ENCODE measurements at places on chromosomes 16 and 17. TPM values are rescaled to one million over a fixed set of nuclear protein-coding genes. Genes with fewer than 3 reads are reported as not detected.
A peak's percentile ranks its signal among the peaks of the same experiment; 100 is the strongest.

DNA sequence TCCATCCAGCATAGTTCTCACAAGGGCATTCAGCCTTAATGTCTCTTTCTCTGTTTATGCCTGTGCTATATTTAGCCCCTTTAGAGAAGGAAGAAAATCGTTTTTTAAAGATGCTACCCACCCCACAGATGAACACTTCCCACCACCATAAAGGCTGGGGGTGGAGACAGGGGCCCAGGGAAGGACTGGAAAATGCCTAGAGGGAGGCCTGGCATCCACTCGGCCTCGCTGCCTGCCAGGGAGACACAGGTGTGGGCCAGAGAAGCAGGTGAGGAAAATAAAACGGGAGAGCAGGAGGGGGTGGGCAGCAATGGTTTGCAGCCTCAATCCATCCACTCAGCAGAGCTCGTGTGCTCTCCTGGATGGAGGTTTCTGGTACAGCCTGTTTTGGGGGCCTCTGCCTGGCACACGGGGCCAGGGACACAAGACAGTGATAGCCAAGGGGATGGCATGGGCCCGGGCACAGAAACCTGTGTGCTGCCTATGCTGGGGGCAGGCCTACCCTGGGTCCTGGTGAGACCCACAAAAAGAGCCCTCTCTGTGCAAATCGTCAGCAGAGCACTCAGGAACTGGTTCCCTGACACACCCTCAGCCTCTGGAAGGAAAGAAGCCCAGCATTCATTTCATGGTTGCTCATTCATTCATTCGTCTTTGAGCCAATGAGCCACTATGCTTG is 121.4 kb downstream of the C16orf78 start:
- no peak for DNase-seq

The GP1BA gene
- total RNA-seq: not detected

- DNase-seq: no peak
Measured at GRCh38 chr17:31722251-31723056, 136.6 kb downstream of the COPRS start.

DNA sequence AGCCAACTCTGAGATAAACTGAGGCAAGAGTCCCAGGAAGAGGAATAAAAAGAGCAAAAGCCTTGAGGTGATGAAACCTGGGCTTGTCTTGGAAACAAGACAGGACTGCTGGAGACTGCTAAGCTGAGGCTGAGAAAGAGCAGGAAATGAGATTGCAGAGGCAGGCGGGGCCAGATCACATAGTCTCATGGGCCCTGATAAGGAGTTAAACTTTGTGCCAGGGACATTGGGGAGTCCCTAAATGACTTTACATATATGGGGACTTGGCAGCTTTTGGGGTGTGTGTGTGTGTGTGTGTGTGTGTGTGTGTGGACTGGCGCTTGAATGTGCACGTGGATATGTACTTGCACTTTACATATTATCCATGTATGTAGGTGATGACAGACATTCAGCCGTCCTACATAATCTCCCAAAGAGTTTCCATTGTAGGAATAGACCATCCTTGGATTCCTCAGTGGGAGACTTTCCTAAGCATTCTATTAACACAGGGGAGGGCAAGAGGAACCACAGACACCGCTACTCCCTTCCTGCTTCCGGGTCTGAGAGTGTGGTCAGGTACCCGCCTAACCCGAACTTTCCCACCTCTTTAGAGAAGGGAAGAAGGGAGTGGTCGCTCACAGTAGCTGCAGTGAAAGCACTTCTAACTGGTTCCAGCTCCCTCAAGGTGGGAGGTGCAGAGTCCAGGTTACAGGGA is 123.1 kb downstream of the LYRM1 start:
- no peak for DNase-seq

The CDH3 gene
- 0.22 TPM for total RNA-seq

The MAPT gene
- total RNA-seq: 0.46 TPM

- peak; percentile 83 for DNase-seq
Measured at GRCh38 chr16:637081-638018, 1.2 kb upstream of the METTL26 start.

GRCh38 chr16:85312642-85313525 is 200.6 kb upstream of the CIBAR2 start:
- DNase-seq: no peak

DNA sequence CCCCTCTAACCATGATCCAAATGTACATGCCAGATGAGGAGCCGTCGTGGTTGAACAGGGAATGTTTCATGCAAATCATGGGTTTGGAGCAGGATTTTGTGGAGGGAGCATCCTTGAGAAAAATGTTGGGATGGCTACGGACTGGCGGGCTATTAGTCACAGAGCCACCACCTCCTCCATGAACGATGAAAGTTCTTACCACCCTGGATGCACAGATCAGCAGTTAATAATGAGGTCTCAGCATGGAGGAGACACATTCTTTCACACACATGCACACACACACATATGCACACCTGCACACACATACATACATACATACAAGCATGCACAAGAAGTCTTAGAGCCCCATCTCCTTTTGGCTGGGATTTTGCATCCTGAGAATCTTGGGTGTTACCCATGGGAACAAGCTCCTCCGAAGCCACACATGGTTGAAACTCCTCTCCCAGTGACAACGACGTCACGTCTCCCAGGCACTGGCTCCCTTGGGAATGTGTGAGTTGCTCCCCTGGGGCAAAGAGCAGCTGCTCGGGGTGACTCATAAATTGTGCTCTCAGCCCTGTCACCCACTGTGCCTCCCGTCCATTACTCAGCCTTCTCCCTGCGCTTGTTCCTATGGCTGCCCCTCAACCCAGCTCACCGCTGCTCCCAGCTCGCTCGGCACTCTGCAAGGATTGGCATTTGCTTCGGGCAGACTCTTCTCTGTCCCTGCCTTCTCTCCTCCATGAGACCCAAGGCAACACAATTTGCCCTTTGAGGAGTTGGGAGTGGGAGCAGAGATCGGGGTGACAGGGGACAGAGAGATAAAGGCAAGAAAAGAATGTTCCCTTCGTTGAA is 344.6 kb downstream of the SOX9 start:
- no peak for DNase-seq

GRCh38 chr17:65365169-65365568 is 196.3 kb downstream of the AXIN2 start:
- no peak for DNase-seq

DNA sequence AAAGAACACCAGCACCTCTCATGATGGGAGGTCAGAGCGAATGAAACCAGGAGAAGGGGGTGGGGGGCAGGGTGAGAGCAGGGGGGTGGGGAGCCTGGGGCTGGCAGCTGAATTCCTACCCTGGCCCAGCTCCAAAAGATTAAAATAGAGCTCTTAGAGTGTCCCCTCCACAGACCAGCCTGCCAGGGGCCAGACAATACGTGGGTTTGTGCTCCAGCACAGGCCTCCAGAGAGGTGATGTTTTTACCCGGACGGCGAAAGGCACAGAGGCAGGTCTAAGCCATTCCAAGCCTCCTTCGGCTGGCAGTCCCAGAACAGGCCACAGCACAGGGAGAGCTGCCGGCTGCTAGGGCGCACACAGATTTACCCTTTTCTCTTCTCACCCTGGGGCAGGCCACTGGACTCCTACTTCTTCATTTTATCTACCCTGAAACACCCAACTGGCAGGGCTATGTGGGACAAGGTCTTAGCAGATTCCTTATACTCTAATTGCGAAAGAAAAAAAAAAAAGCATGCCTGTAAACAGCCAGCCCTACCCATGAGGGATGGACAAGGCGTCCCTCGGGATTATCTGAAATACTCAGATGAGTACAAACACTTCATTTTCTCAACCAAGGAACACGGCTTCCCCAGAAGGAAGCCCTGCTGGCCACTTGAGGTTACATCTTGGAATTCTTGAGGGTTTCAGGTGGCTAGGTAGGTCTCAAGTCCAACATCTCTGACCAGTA is 71.9 kb upstream of the NOG start:
- no peak for DNase-seq

- DNase-seq: no peak
Measured at GRCh38 chr17:54455251-54455868, 445.3 kb upstream of the TOM1L1 start.

GRCh38 chr17:5769593-5770354 is 185.5 kb upstream of the NLRP1 start:
- no peak for DNase-seq

The CNGB1 gene
- total RNA-seq: not detected

DNA sequence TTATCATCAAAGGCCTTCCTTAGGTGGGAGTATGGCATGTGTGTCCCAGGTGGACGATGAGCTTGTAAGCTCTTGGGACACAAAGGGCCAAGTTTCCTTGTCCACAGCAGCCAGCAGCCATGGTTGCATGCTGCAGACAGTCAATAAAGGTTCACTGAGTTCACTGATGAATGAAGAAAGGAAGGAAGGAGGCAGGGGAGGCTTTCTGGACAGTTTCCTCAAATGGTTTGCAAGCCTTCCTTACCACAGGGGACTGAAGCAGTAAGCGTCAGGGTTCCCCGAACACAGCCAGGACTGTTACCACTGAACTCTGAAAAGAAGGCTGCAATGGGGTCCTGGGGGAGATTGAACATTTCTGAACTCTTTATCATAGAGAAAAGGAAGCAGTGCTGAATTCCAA is 111.1 kb downstream of the GAS7 start:
- DNase-seq: no peak

GRCh38 chr17:37239690-37240334 is 136.0 kb upstream of the C17orf78 start:
- no peak for DNase-seq

DNA sequence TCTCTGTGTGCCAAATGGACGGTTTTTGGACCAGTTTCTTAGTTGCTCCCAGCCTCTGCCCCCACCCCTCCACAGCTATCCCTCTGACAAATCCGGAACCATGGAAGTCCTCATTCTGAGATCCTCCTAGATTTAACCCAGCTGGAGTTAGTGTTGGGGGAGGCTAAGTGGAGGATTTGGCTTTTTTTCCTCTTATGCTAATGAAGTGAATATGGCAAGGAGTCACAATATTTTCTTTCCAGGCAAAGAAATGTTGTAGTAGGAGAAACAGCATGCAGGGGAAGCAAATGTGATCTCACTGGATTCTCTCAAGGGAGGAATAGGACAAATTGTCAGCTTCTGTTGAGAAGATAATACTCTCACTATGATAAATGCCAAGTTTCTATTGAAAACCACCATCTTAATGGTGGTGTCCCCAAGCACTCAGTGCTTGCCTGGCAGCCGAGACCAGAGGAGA is 159.5 kb downstream of the MSI2 start:
- DNase-seq: no peak

The SMIM36 gene
- total RNA-seq: not detected
